ENCODE measurements at places on chromosomes 1 and 21.

DNA sequence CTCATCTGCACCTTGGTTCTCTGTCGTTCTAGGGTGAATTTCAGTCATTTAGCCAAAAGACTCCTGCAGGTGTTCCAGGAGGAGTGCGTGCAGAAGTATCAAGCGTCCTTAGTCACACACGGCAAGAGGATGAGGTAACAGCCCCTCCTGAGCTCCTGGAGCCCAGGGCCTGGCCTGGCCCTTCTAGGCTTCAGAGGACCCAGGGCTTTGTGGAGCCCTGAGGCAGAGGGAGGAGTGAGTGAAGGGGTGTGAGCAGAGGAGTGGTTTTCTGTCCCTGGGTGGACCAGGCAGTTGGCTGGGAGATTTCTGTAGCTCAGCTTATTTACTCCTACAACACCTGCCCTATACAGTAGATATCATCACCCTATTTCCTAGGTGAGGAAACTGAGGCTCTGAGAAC is 15.7 kb upstream of the RASSF5 start:
- no peak for DNase-seq

DNA sequence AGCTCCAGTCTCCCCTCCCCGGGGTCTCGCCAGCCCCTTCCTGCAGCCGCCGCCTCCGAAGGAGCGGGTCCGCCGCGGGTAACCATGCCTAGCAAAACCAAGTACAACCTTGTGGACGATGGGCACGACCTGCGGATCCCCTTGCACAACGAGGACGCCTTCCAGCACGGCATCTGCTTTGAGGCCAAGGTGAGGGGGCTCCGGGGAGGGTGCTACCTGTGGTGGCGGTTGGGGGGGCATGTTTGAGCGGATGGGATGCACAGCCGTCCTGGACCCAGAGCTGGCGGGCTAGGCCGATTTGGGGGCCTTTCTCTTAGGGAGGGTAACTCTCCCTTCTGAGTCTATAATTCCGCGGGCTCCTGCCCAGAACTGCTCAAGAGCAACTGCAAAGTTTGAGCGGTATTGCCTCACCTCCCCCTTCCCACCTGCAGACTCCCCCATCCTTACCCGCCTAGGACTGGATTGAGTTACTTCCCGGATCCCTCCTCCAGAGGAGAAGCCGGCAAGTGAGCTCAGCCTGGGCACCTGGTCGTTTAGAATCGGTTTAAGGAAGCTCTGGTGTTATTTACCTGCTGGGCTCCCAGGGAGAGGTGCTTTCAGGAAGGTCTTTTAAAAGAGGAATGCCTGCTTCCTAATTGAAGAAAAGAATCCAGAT is 730 bp downstream of the NOS1AP start:
- DNase-seq = no peak

GRCh38 chr1:19210772-19211549 is 895 bp upstream of the UBR4 start:
- no peak for DNase-seq

- DNase-seq = peak; percentile 78
Measured at GRCh38 chr1:2135441-2135841, 59.1 kb downstream of the FAAP20 start.

- DNase-seq = peak; percentile 87
Measured at GRCh38 chr1:17419626-17420328, 19.7 kb downstream of the RCC2 start.

GRCh38 chr1:34763142-34763781 is 3.7 kb downstream of the GJB4 start:
- no peak for DNase-seq

- no peak for DNase-seq
Measured at GRCh38 chr1:89762386-89762778, 58.5 kb upstream of the LRRC8D start.

- no peak for DNase-seq
Measured at GRCh38 chr1:91784191-91784590, 101.8 kb downstream of the TGFBR3 start.

GRCh38 chr1:37174341-37174740 is 140.0 kb upstream of the GRIK3 start:
- no peak for DNase-seq

DNA sequence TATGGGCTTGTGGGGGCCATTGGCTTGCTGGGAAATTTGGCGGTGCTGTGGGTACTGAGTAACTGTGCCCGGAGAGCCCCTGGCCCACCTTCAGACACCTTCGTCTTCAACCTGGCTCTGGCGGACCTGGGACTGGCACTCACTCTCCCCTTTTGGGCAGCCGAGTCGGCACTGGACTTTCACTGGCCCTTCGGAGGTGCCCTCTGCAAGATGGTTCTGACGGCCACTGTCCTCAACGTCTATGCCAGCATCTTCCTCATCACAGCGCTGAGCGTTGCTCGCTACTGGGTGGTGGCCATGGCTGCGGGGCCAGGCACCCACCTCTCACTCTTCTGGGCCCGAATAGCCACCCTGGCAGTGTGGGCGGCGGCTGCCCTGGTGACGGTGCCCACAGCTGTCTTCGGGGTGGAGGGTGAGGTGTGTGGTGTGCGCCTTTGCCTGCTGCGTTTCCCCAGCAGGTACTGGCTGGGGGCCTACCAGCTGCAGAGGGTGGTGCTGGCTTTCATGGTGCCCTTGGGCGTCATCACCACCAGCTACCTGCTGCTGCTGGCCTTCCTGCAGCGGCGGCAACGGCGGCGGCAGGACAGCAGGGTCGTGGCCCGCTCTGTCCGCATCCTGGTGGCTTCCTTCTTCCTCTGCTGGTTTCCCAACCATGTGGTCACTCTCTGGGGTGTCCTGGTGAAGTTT is 550 bp downstream of the RXFP4 start:
- no peak for DNase-seq

DNA sequence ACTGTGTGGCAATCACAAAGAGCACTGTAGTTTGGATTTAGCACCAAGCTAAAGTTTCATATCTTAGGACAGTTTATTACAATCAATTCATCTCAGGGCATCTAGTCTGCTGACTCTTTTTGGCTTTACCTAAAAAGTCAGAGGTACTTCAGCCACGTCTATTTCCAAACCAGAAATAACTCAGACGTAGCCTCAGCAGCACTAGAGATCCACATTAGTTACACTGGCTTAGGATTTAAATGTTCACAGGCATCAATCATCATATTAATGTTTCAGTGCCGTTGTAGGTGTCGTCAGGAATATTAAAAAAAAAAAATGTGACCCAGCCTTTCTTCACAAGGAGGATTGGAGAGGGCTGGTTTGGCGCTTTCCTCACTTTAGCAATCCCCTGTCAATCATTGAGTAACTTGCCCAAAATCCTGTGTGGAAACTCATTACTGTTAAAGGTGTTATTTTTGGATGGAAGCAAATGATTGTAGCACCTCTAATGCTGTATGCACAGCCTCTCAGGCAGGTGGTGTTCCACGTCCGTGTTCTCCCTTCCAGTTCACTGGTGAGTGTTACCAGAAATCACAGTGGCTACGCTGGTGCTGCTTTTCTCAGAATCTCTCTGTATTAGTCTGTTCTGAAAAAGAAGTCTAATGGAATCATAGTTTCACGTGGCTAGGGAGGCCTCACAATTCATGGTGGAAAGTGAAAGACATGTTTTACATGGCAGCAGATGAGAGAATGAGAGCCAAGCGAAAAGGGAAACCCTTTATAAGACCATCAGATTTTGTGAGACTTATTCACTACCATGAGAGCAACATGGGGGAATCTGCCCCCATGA is 45.4 kb downstream of the NEK7 start:
- no peak for DNase-seq

DNA sequence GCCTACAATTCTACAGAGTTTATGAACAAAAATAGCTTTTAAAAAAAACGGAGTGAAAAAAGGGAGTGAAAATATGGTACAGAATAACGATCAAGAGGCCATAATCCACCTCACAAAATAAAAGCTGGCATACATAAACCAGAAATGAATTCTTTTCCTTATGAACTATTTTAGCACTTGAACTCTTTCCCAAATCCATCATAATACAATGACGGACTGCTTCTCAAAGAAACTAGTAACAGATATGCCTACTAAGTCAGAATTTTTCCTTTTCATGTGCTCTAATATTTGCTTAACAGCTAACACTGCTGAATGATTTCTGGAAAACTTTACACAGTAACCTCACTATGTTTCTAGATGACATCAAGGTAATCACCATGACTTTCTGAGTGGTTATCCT is 144.0 kb downstream of the EIF4G3 start:
- DNase-seq = no peak

DNA sequence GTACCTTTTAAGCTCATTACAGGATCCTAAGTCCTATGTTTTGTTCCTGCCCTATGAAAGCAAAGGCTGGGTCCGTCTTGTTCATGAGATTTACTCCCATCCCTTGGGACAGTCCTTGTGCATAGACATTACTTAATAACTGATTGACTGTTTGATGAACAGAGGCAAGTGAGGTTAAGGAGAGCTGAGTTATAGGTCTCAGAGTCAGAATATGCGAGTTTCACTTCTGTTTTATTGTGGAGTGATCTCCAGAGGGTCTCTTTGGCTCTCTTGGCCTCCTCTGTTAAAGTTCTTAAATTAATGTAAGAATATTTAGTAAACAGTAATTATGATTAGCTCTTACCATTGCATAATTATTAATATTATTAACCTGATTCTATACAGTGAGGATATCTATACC is 52.6 kb downstream of the BRINP2 start:
- DNase-seq = no peak

Measured in AG08396 (cell line).